ENCODE measurements at places on chromosomes 6 and 20.

DNA sequence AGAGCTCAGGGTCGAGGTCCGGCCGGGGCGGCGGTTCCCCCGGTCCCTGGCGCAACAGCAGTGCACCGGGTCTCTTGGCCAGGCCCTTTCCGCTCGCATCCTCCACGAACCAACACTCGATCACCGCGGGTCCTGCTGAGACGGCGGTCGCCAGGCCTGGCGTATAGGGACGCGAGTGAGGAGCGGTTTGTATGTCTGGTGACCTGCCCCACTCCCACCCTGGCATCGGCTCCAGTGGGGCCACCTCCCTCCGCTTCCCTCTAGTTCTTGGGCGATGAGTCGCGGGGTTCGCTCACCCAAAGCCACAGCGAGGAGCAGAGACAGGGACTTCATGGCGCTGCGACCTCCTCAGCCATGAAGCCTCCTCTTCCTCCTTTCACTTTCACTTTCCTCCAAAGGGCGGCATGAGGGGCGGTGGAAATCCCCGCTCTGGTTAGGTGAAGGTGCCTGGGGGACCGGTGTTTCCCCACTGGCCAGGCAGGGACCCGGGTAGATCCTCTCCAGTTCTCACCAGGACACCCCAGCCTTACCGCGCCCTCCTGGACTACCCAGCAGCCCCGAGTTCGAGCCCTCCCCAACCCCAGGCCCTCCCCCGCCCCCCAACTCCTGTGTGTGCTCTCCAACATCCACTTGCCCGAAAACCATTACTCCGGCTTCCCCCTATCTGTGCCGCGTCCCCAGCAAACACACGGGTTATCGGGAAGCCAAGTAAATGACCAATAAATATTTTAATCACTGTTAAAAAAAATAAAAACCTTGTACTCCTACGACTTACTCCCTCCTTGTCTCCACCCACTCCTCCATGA lies at the start of gene TAPBP:
TSS of gene TAPBP (minus strand) at position 370 of the 806 bp plus-strand sequence. CDS start at position 333, 37 bp downstream.
- peak; percentile 61 for DNase-seq

DNA sequence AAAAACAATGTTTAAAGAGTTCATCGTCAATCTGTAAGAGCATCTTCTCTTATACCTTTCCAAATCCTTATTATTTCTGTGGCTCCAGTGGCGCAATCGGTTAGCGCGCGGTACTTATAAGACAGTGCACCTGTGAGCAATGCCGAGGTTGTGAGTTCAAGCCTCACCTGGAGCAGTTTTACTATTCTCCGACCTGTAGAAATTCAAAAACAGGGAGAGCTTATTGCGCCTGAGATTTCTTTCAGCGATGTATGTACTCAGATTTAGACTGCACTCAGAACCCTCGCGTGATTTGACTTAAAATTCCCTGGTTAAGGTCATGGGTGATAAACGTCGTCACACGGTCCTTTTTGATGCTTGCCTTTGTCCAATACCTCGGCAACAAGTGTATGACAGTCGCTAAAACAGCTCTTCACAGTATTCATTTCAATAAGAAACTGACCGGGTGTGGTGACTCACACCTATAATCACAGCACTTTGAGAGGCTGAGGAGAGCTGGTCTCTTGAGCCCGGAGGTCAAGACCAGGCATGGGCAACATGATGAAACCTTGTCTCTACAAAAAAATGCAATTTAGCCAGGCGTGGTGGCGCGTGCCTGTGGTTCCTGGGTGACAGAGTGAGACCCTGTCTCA lies 11.9 kb downstream of the GPX5 start:
- DNase-seq = no peak

DNA sequence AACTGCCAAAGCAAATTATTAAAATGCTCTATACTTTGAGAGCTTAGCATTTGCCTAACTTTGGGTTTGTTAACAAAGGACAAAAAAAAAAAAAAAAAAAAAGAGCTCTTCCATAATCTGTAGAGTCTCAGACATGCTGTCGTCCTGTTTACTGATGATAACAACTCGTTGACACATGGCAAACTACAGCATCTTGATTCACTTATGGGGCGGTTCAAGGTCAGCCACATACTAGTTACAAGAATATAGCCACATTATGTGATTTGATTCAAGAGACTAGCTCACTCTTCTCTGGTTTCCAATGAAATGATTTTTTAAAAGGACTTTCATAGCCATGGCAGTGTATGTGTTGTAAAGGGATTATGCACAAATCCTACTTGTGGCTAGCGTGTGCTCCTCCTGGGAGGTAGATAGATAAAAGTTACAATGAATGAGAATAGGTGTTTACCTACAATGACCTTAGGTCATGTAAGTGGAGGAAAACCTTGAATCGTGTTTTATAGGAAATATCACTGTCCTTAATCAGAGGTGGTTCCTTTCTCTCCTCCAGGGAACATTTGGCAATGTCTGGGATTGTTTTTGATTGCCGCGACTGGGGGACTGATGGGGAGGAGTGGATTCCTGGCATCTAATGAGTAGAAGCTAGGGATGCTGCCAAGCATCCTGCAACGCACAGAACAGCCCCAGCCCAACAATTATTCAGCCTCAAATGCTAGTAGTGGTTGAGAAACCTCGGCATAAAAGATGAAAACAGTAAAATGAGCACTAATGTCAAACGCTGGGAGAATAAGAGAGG lies 969.2 kb upstream of the SLC35B3 start:
- no peak for DNase-seq

DNA sequence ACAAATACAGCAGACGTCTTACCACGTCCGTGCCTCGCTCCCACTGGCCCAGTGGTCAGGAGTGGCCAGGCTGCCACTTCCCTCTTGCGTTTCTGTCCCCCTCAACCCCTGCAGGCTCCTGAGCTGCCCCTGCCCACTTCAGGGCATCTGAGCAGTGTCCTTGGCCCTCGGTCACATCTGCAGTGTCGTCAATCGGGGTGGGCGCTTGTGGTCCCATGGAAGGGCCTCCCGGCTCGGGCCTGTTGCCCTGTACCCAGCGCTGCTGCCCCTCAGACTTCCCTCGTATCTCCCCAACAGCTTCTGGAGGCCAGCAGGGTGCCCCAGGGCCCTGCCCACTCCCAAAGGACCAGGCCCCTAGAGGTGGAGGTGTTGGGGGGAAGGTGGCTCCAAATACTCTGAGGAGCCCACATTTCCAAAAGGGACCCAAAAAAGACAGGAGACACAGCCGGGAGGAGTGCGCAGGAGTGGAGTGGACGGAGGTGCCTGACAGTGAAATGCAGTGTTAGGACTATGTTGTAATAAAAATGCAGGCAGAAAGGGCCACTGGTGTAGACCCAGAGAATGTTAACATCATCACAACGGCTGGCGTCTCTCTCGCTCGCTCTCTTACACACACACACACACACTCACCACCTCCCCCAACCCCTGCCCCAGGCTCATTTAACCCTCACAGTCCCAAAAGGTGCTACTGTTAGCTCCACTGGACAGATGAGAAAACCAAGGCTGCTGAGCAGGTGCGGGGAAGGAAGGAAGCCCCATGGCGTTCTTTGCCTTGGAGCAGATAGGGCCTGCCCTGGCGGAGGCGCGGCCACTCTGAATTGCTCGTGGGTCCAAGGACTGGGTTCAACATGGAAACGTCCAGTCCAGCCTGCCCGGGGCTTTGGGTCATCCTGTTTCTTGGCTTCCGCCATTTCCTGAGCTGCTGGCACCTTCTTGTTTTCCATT lies 343.9 kb downstream of the ZFAND3 start:
- DNase-seq = no peak

- no peak for DNase-seq
Observed at GRCh38 chr20:8020314-8021079, 936 bp upstream of the TMX4 start.

- no peak for DNase-seq
Observed at GRCh38 chr6:53101006-53101405, 35.8 kb downstream of the FBXO9 start.

GRCh38 chr20:44909872-44910689 lies at the start of gene PABPC1L:
Gene PABPC1L, plus strand, starts transcription at chr20:44910060. Its CDS starts 84 bp downstream, at chr20:44910144.
- peak; percentile 71 for DNase-seq

- no peak for DNase-seq
Observed at GRCh38 chr20:13995841-13996240, 525 bp downstream of the MACROD2 start.

DNA sequence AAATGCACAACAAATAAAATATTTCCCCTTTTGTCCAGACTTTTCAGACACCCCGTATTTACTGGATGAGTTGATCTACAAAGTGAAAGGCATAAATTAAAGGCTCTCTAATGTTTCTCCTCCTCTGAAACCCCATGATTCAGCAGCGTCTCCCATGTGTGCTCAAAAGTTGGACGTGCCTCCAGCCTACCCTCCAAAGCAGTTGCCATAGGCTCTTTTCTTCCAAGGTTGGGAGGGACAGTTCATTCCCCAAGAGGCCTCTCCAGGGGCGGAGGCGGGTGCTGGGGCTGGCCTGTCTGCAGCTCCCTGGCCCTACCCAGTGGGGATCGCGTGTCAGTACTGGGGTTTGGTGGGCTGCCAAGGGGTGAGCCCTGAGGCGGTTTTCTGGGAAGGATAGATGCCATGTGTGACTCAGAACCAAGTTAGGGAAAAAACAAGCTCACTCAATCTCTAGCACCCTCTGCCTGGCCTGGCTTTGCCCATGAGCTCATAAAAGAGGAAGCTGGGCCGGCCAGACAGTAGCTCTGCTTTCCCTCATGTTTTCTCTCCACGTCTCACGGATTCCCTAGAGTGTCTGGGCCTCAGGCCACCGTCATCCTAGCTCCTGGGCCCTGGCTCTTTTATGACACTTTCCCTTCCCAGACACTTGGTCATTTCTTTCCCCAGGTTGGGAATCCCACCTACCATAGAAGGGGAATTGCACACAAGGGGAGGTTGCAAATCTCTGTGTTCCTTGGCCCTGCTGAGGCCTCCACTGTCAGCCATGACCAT lies 8.0 kb upstream of the IER3 start:
- no peak for DNase-seq

GRCh38 chr6:135686784-135687301 lies 164.7 kb upstream of the PDE7B start:
- DNase-seq = no peak

DNA sequence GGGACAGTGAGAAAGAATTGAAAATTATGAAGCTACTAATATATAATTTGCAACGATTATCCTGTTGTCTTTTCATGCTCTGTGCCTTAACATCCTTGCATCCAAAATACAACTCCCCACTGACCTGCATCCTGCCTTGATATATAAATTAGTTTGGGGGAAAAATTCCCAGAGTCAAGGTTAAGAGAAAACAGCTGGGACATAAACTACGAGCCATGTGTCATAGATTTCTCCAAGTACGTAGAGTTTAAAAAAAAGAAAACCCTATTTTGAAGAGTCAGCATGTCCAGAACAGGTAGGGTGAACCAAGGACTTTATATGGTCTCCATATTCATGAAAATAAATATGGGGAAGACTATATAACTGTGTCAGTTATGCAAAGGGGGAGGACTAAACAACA lies 123.8 kb upstream of the MARCKS start:
- DNase-seq = no peak

DNA sequence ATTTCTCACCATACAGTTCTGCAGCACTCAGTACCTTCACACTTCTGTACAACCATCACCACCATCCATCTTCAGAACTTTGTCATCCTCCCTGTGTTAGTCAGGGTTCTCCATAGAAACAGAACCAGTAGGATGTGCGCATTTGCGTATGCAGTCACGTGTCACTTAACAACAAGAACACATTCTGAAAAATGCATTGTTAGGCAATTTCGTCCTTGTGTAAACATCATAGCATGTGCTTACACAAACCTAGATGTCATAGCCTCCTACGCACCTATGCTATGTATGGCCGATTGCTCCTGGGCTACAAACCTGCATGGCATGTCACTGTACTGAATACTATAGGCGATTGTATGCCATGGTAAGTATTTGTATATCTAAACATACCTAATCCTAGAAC lies 66.2 kb upstream of the PTPRT start:
- DNase-seq = no peak

DNA sequence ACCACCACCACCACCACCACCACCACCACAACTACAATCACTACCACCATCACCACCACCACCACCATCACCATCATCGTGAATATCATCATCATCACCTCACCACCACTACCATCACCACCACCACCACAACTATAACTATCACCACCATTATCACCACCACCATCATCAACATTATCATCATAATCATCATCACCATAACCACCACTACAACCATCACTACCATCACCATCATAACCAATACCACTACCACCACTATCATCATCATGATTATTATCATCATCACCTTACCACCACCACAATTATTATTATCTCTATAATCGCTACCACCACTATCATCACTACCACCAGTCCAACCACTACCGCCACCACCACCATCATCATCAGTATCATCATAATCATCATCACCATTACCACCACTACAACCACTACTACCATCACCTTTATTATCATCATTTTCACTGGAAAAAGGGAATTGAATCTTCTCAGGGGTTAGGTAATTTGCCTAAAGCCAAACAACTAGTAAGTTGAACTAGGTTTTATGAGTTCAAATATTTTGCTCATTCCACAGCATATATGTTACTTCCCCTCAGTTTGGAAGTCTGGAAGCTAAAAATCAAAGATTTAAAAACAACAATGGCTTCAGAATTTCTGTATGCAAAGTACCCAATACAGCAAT lies 8.3 kb downstream of the RIPOR2 start:
- DNase-seq = no peak

GRCh38 chr6:166760288-166760687 lies 133.2 kb upstream of the RPS6KA2 start:
- DNase-seq = peak; percentile 60

GRCh38 chr6:79145301-79145700 lies 67.2 kb upstream of the PHIP start:
- DNase-seq = no peak

DNA sequence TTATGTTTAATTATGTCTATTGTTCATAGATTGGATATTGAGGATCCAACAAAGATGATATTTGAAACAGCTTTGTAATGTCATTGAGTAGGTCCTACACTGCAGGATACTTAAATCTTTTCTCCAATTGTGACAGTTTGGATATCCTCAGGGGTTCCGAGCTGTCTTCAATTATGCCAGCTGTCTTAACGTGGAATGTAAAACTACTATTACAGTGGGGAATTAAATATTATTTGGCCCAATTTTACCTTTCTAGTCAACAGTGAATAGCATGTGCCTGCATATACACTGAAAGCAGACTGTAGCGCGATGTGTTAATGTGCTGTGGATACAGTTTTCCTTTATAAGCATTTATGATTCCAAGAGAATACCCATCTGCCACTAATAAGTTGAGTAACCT lies 156.9 kb downstream of the GRIK2 start:
- no peak for DNase-seq

GRCh38 chr6:150119173-150119572 lies 23.7 kb upstream of the PPP1R14C start:
- DNase-seq = no peak

DNA sequence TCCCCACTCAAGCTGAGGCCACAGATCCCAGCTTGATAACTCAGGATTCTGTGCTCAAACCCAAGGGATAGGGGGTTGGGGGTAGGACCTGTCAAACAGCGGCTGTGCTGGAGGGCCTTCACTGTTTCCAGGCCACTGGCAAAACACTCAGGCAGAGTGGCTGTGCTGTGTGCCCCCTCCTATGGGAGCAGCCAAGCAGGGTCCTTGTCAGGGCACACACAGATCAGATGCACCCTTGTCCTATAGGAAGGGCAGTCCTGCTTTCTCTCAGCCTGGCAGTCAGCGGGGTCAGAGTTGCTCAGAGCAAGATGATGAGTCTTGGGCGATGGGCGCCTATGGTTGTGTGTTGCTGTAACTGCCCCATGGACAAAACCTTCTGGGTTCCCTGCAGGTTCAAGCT lies 554.8 kb downstream of the TBC1D32 start:
- DNase-seq = no peak

- DNase-seq = no peak
Observed at GRCh38 chr6:10146715-10147451, 268.0 kb downstream of the TFAP2A start.

GRCh38 chr20:33362898-33363297 lies 38.4 kb downstream of the CDK5RAP1 start:
- DNase-seq = no peak

GRCh38 chr6:17556014-17556413 lies 44.1 kb upstream of the FAM8A1 start:
- no peak for DNase-seq
